ENCODE measurements at places on chromosomes 16 and 17.

DNA sequence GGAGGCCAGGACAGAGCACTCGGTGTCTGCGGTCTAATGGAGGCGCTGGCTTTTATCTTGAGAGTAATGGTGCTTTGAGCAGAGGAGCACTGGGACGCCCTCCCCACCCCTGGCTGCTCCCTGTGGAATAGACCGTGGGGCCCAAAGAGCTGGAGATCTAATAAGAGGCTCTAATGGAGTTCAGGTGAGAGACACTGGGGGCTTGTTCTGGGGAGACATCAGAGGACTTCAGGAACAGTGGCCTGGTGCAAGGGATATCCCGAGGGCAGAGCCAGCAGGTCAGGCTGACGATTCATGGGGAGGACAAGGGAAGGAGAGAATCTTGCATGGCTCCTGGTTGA, 9.5 kb upstream of the KRT19 start:
- DNase-seq, result no peak

DNA sequence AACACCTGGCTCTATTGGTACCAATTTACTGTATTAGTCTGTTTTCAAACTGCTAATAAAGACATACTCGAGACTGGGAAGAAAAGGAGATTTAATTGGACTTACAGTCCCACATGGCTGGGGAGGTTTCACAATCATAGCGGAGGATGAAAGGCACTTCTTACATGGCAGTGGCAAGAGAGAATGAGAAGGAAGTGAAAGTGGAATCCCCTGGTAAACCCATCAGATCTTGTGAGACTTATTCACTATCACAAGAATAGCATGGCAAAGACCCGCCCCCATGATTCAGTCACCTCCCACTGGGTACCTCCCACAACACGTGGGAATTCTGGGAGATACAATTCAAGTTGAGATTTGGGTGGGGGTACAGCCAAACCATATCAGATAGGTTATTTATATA, 22.6 kb upstream of the GOSR1 start:
- DNase-seq, result no peak

- no peak for DNase-seq
Measured at GRCh38 chr16:57273826-57274225, 10.6 kb downstream of the PLLP start.

- peak; percentile 85 for DNase-seq
Measured at GRCh38 chr16:70395345-70395901, 43.5 kb downstream of the ST3GAL2 start.

DNA sequence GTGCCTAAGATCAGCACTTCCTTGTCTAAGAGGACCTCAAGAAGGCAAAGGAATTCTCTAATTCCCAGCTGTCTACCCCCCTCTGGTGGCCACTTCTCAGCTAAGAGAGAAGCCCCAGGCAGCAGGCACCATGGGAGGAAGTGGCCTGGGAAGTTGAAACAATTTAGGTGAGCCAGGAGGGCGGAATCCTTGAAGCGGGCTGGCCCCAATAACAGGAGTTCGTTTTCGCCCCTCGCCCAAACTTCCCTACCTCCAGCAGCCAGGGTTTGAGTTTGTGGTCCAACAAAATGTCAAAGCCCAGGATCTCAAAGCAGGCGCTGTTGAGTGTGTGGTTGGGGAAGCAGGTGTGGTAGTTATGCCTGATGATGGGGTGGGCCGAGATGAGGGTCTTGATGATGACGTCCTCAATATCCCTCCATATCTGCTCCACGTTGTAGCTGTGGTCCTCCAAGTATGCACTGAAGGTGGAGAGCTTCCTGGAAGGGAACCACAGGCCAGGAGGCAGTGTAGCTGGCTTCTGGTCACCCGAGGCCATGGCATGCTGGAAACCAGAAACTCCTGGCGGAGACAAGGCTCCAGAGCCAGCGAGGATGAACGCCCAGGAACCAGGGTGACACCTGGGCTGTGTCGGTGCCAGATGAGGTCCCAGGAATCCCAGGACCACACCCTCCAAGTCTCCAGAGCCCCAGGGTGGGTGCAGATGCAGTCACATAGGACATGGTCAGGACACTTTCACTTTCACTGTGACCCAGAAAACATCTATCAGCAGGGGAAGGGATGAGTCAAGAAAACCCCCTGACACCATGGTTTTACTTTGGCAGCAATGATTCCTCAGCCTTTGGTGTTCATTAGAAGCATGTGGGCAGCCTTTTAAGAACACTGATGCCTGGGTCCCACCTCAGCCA, 25.6 kb downstream of the TTLL6 start:
- peak; percentile 79 for DNase-seq

DNA sequence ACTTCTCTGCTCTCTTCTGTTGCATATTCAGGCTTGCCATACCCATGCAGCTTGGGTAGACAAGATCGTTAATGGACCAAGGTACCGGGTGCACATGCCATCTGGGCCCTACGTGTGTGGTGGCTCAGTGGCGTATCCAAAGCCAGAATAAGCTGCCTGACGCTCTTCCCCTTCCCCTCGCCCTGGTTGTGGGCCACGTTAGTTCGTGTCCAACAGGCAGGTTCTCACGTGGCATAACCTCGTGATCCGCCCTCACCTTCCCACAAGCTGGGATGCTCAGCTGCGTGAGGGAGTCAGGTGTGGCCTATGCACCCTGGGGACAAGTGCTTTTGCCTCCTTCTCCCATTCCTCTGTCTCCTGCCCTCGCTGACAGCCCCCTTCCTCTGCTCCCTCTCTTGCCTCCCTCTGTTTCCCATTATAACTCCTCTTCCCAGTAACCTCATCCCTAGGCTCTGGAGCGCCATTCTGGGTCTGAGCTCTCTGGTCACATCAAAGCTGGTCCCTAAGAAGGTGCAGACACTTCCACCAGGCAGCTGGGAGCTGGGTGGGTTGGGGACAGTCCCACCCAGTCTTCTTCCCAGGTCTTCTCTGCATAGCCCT, 77.6 kb downstream of the PLD6 start:
- DNase-seq, result no peak

- no peak for DNase-seq
Measured at GRCh38 chr16:47387026-47387734, 73.7 kb downstream of the ITFG1 start.

DNA sequence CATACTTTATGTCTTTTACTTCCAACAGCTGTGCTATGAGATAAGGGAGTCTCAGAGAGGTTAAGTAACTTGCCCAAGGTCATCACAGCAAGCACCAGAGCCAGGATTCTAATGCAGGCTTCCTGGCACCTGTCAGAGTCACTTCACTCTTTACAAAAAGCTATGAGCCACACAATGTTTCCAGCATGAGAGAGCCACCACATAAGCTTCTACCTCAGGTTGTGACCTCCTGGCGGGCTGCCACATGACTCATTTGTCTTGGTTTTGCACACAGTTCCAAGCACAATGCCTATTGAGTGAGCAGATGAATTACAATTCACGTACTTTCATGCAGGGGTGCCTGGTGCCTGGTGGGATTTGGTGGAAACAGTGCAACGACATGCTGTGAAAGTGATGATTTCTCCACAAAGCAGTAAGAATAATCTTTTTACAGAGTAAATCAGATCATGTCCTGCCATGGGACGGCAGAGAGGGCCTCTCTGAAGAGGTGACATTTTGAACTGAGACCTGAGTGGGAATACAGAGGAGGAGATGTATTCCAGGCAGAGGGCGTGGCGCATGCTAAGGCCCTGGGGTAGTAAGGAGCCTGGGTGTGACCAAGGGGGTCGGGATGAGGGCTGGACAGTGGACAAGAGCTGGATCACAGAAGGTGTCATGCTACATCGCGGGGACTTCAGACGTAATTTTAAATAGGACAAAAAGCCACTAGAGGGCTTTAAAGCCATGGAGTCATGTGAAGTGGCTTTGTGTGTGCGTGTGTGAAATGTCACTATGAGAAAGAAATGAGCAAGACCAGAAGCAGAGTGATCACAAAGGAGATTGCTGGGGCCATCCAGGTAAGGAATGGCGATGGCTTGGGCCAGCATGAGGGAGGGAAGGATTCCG, 53.4 kb downstream of the CACNG3 start:
- peak; percentile 40 for DNase-seq

DNA sequence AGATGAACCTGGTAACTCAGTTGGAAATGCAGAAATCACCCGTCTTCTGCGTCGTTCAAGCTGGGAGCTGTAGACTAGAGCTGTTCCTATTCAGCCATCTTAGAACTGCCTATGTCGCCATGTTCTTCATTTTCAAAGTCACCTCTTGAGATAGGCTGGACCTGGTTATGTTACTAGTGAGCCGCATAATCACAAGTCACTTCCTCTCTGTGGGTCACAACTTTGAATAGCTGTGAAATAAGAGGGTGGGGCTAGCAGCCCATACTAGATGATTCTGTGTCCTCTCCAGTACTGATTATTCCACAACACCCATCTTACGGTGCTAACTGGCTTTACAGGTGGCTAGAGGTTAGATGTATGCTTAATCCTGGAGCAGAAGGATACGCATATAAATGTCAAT, 74.2 kb downstream of the VPS53 start:
- DNase-seq, result no peak

- no peak for DNase-seq
Measured at GRCh38 chr16:13307851-13308250, 406.5 kb downstream of the SHISA9 start.

- peak; percentile 8 for DNase-seq
Measured at GRCh38 chr16:7182510-7183109, 150.0 kb upstream of the RBFOX1 start.

DNA sequence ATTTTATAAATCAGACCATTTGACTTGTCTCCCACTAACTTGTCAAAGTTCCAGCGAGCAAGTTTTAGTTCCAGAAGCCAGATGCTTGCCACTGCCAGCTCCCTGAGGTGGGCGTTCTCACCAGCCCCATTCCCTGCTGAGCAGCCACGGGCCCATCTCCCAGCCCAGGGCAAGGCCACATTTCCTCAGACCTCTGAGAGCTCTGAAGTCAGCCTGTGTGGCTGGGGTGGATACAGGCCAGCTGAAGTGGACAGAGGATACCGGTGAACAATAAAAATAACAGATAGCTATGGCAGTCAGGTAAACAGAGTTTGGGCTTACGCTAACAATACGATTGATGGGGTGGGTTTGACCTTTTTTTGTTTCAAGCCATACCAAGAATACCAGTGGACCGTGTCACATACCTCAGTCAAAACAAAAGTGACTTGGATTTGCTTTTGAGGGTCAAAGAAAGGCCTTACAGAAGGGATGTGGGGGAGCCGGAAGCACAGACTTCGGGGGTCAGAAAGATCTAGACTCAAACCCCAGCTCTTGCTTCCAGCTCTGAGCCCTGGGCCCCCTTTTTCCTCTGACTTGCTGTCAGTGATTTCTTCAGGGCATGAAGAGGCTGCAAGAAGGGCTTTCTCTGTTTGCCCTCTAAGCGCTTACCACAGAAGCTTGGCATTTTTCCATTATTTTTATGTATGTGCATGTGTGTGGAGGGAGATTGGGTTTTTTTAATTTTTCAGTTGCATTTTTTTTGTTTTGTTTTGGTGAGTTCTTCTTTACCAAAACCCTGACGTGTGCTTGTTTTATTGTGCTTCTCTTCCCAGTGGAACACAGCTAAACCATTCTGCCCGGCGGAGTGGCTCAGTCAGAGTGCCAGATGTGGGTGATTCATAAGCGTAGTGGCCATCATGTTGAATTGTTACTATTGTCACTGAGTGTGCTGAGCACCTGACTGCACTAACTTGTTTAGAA, 109.9 kb downstream of the GNAO1 start:
- peak; percentile 88 for DNase-seq

- DNase-seq, result no peak
Measured at GRCh38 chr17:18236494-18236893, 11.1 kb downstream of the LLGL1 start.

GRCh38 chr17:49716668-49717364, 9.1 kb upstream of the SLC35B1 start:
- DNase-seq, result no peak

- DNase-seq, result peak; percentile 18
Measured at GRCh38 chr16:13931845-13932244, 11.9 kb downstream of the ERCC4 start.

- no peak for DNase-seq
Measured at GRCh38 chr16:14070555-14070876, 603 bp upstream of the MRTFB start.

- DNase-seq, result no peak
Measured at GRCh38 chr16:12482455-12483220, 321.0 kb downstream of the CPPED1 start.

- DNase-seq, result no peak
Measured at GRCh38 chr16:52439171-52439701, 107.7 kb downstream of the TOX3 start.

DNA sequence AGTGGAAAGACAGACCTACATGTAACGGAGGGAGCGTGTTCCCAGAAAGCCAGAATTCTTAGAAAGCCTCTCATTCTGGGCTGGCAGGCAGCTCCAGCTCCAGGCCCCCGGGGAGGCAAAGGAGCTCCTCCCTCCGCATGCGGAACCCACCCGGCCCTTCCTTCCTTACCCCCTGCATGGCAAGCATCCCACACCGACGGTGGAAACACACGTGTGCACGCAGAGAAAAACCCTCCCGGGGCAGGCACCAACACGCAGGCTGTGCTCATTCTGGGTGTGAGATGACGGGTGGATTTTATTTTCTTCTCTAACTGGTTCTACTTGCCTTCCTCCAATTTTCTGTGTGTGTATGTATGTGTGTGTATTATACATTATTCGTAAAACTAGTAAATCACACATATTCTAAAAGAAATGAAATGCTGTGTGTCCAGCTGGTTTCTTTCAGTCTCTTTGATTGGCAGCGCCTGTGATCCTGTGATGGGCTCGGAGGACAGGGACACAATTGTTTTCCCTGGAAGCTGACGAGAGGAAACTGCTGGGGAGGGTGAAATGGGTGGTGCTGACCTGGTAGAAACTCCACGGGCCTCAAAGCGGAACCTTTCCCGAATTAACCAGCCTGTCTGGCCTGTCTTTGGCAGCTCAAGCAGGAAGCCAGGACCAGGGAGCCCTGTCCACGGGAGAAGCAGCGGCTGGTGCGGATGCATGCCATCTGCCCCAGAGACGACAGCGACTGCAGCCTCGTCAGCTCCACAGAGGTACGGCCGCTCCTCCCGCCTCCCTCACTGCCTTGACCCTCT, 22.2 kb downstream of the CARD14 start:
- DNase-seq, result no peak

GRCh38 chr16:29745121-29745852, 503 bp downstream of the C16orf54 start:
- DNase-seq, result peak; percentile 88

DNA sequence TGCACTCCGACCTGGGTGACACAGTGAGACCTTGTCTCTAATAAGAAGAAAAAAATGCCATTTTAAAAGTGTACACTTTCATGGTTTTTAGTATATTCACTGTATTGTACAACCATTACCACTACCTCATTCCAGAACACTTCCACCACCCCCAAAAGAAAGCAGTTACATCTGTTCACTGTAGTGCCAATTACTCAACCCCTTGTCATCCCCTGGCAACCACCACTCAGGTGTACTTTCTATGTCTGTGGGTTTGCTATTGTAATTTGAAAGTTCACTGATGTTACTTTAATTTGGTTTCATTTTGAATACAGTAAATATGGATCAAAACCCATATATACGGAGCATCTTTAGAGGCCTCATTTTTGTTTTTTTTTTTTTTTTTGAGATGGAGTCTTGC, 6.1 kb downstream of the ZG16 start:
- DNase-seq, result no peak

DNA sequence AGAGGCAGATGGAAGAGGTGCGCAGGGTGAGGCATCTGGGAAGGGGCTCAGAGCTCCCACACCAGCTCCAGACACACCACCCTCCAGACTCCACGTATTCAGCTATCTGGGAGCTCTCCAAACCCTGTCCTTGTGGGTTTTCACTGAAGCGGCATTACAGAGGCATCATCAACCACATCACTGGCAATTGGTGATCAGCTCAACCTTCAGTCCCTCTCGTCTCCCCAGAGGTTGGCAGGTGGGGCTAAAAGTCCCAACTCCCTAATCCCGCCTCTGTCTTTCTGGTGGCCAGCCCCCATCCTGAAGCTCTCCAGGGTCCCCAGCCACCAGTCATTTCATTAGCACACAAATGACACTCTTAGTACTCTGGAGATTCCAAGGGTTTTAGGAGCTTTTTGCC, 123.9 kb downstream of the KCNJ12 start:
- DNase-seq, result no peak
